ENCODE measurements at places on chromosomes 6 and 20.

- DNase-seq: no peak
Observed at GRCh38 chr6:169251371-169251802, 2.3 kb downstream of the THBS2 start.

DNA sequence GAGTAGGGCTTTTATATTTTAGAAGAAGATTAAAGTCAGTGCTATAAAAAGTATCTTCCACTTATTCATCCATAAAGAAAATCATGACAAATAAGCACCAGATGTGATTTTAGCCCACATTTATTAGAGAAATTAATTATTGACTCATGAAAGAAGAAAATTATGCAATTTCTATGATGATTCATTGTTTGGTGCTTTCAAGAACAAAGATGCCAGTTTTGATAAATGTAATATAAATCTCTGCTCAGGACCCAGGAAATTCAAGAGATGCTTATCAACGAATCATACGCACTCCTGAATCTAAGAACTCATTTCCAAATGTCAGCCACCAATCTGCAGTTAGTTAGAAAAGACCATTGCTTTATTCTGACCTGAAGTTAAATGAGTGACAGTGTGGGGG, 211.4 kb downstream of the ARHGAP18 start:
- DNase-seq: no peak

DNA sequence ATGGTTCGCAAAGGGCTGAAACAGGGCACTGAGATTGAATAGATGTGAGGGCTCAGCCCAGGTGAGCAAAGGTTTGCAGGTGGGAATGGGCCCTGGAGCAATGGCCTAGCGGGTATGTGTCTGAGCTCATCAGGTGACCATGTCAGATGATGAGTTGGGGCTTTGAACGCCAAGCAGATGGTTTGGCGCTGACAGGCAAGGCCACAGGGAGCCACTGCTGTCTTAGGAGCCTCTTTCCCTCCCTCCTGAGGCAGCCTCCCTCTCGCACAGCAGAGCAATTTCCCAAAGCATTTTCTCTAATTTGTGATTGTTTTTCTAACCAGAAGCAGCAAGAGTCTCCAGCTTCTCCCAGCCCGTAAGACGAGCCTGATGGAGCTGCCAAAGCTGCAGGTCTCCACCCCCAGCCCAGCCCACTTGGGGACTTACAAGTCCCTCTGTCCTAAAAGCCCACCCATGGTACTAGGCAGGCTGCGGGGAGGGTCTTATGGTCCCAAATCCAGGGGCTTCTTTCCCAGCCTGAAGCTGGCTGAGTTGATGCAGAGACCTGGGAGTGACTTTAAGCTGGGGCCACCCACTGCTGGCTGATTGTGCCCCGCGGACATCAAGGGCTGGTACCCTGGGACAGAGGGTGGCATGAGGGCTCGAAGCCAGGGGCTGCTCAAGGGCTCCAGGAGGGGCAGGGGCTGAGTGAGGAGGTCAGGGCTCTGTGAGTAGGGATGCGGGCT, 11.6 kb downstream of the CDH22 start:
- DNase-seq: no peak

DNA sequence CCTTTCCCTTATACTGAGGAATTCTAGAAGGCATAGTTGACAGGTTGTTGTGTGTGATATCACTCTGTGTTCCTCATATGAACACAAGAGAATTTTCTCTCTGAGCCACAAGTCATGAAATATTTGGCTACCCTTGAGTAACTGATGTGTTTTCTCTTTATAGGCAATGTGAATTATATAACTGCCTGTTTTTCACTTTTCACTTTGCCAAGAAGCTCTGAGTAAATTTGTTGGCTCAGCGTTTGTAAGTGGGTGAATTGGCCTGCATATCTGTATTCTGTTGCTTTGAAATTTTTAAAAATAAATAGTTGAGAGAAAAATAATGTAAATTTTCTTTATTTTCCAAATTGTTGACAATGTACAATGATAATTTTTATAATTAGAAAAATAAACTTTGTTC, 5.2 kb upstream of the BTBD9 start:
- no peak for DNase-seq

GRCh38 chr6:36590237-36590636, 3.9 kb upstream of the SRSF3 start:
- no peak for DNase-seq
